Activated T-helper 17 cell treated with anti-CD3 and anti-CD28 coated beads, Interleukin-2, amount 50 U/mL, for 72 hours (primary cell): ENCODE measurements at places on chromosomes 11 and 22. TPM values are rescaled to one million over a fixed set of nuclear protein-coding genes. Genes with fewer than 3 reads are reported as not detected.

The IFITM2 gene
- total RNA-seq, result 261 TPM

GRCh38 chr11:117823946-117824420 lies 561 bp downstream of the FXYD2 start:
- no peak for ATAC-seq
- H3K36me3 ChIP-seq, result no peaks in the 10 kb centered on the region
- H3K27ac ChIP-seq, result peak overlapping the region; percentile 61

DNA sequence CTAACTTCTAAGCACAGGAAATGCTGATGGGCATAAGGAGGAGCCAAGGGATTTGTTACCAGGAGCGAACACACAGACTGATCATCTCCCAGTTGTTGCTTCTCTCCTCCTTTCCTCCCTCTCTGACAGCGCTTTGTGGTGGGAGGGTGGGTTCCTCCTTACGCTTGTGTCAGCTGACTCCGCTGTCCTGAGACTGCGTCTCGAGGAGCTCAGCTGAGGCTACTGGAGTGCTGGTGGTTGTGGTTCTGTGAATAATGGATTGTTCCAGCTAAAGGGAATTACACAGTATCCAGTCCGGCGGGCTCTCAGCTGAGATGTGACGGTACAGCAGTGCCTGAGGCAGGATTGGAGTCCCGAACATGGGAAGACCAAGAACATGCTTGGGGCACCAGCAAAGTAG lies 113.4 kb downstream of the CTNND1 start:
- no peak overlapping the region for H3K4me3 ChIP-seq
- no peaks in the 10 kb centered on the region for H3K36me3 ChIP-seq
- H3K27ac ChIP-seq, result no peak overlapping the region
- no peaks in the 10 kb centered on the region for H3K4me1 ChIP-seq
- peaks cover 9% of the 10 kb centered on the region for H3K27me3 ChIP-seq

GRCh38 chr22:44682556-44683168 lies 19.3 kb upstream of the PRR5 start:
- no peaks in the 10 kb centered on the region for H3K36me3 ChIP-seq
- no peaks in the 10 kb centered on the region for H3K27me3 ChIP-seq
- no peak overlapping the region for H3K27ac ChIP-seq
- ATAC-seq, result no peak

DNA sequence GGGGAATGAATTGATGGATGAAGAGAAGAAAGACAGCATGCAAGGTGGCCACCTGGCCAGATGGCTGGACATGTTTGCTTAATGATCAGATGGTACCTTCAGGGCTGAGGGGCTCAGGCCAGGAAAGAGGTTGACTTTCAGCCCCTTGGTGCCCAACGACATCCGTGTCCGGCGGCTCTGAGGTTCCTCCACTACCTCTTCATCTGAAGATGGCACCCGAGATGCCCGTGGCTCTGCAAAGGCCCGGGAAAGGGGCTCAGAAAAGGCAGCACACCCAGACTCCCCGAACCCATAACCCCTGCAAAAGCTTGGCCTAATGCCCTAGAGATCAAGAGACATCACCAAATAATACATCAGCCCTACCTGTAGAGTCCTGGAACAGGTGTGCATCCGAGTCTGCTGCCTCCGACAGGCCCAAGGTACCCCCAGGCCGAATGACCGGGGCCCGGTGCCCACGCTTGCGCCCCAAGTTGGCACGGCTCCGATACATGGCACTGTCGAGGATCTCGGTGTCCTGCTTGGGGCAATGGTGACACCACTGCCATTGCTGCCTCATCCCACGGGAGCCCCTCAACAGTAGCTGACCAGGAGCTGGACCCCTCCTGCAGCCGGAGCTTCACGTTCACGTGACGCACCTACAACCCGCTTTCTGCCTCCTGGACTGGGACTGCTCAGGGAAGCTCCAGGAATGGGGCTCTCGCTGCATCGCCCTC lies 22.9 kb downstream of the TNKS1BP1 start:
- peaks cover 31% of the 10 kb centered on the region for H3K36me3 ChIP-seq
- no peak for ATAC-seq
- H3K4me3 ChIP-seq, result no peak overlapping the region
- no peak overlapping the region for H3K27ac ChIP-seq
- H3K27me3 ChIP-seq, result no peaks in the 10 kb centered on the region
- no peaks in the 10 kb centered on the region for H3K4me1 ChIP-seq

GRCh38 chr11:45817191-45817590 lies 12.2 kb downstream of the SLC35C1 start:
- H3K27ac ChIP-seq, result no peak overlapping the region
- H3K4me1 ChIP-seq, result no peaks in the 10 kb centered on the region
- H3K36me3 ChIP-seq, result peaks cover 3% of the 10 kb centered on the region
